ENCODE measurements at places on chromosomes 4 and X.

DNA sequence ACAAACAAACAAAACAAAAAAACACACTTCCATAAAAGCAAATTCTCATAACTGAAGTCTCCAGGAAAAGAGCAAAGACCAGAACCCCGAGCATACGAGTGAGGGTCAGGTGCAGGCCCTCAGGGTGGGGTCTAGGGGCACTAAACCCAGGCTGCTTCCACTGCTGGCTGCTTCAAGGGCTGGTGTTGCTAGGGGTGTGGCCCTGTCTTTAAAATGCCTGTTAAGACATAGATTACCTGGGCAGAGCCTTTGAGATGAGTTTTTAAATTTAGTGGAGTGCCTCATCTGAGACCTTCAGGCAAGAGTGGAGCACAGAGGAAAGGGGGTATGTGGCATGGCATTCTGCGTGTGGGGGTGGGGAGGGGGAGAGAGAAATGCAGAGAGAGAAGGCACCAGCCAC, 87.0 kb downstream of the FHDC1 start:
- no peak for DNase-seq

DNA sequence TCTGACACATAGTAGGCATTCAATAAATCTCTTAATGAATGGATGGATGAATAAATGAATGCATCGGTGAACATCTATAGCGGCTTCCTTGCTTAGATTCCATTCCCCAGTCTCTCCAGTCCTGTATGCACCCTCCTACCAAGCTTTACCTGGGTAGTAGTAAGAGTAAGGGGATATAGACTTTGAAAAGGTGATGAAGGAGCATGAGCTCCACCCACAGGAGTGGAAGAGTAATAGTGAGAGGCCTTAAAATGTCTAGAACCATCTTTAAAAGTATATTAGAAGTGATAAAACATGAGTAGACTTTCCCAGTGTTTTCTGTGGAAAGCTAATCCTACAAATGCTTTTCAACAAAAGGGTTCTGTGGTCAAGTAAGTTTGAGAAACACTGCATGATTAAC, 35.5 kb upstream of the GPC3 start:
- DNase-seq: no peak

- DNase-seq: no peak
Measured at GRCh38 chrX:1002611-1003010, 209.8 kb downstream of the CRLF2 start.

DNA sequence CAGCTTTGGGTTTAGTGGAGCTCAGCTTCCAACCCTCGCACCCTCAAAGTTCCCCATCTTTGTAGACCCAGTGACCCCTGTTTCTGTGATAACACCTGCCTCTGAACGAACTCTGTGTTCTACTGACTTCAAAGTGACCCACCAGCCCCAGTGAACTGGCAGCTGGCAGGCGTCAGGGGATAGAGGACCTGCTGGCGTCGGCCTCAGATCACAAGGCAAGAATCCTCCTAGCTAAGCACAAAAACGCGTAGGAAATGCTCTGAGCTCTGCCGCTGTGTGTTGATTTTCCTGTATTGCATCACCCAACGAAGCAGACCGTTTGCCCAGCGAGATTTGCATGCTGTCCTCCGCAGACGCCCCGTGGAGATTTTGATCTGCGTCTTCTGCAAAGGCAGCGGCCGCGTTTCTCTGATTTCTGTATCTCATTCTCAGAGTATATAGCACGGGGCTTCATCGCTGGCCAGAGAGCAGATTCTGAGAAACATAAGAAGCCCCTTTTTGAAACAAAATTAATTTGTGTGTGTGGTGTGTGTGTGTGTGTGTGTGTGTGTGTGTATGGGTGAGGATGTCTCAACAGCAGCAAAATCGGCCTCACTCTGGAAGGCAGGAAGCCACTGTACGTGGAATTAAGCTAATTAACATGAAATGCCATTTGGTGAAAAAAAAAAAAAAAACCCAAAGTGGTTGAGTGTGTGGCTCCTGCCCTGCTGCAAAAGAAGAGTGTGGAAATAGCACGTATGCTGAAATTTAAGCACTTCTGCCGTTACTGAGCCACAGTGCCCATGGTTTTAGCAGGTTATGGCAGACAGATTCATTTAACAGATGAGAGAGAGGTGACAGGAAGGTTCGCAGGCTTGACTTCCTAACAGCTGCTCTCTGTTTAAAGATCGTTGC, 29.2 kb upstream of the ASMTL start:
- peak; percentile 70 for DNase-seq

GRCh38 chr4:110869114-110869513, 246.2 kb upstream of the PITX2 start:
- DNase-seq: no peak

DNA sequence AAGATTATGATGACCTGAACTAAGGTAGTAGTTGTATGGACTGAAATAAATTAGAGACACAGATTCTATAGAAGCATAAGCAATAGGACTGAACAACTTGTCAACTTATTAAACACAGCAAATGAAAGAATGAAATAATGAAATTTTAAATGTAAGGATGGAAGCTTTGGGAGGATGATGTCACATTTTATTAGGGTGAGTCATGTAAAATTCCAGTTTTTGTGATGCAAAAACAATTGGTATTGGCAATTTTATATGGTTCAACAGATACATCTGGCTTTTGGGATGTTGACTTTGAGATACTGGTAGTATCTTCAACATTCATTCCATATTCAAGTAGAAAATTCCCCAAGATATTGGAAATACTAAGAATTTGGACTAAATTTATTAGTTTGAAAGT, 72.7 kb upstream of the IL15 start:
- no peak for DNase-seq

GRCh38 chrX:10121787-10122186, 35.0 kb upstream of the CLCN4 start:
- no peak for DNase-seq

- no peak for DNase-seq
Measured at GRCh38 chr4:136281889-136282288, 1250.4 kb downstream of the PCDH18 start.

- DNase-seq: no peak
Measured at GRCh38 chrX:125757794-125758564, 408.1 kb downstream of the DCAF12L2 start.
